Daoy (cell line): ENCODE measurements at places on chromosomes 1 and 21. TPM values are rescaled to one million over a fixed set of nuclear protein-coding genes. Genes with fewer than 3 reads are reported as not detected.
A peak's percentile ranks its signal among the peaks of the same experiment; 100 is the strongest.

FNDC5 gene
- total RNA-seq, result 2.0 and 2.7 TPM in 2 replicates

PTGFR gene
- total RNA-seq, result 1.8 and 2.9 TPM in 2 replicates

- no peak for DNase-seq
Observed at GRCh38 chr1:2607641-2608091, 21.1 kb downstream of the PRXL2B start.

GRCh38 chr1:47742890-47743760, 254.1 kb downstream of the TRABD2B start:
- no peak for DNase-seq

CASQ1 gene
- not detected in 2 replicates for total RNA-seq

ZBTB18 gene
- 11.9 and 12.9 TPM in 2 replicates for total RNA-seq

GRCh38 chr1:45448357-45448756, 42.6 kb downstream of the TESK2 start:
- DNase-seq, result no peak

DNA sequence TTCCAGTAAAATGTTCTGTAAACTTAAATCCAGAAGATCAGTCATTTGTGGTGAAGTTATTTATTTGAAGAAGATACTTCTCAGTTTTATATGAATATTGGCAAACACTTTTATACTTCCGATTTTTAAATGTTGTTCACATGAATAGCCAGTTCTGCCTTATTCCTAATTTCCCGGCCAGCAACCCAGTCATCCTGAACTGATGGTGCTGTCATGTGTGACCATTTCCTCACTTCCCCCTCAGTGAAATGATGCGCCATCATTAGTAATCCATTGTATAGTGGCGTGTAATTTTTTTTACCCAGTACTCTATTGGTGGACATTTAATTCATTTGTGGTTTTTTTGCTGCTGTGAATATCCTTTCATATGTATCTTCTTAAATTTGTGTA, 16.4 kb downstream of the GPSM2 start:
- peak; percentile 20 for DNase-seq

GRCh38 chr1:179955731-179956130, 1.1 kb downstream of the CEP350 start:
- DNase-seq, result no peak

DNA sequence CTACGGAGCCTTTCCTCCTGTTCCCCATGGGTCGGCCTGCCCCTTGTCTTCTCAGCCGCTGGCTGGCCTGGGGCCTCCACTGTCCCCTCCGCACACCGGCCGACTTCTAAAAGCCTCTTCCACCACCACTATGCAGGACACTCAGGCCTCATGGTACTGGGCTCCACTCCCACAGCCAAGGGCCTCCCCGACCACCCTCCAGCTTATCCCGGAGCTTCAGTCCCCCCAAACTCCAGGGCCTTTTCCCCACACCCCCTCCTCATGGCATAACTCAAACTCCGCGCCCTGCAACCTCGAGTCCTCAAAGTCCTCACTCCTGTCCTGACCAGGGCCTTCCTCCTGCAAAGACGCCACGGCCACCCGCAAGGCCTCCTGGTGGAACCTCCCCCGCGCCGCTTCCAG, 2.0 kb downstream of the LRRC41 start:
- no peak for DNase-seq

EVA1B gene
- 28.1 and 44.1 TPM in 2 replicates for total RNA-seq

- no peak for DNase-seq
Observed at GRCh38 chr1:63703701-63704107, 70.1 kb upstream of the ROR1 start.

GRCh38 chr1:228825840-228826484, 90.7 kb downstream of the RHOU start:
- no peak for DNase-seq
